Activated CD4-positive, alpha-beta T cell treated with anti-CD3 and anti-CD28 coated beads, Interleukin-2, amount 50 U/mL, for 4 hours (primary cell): ENCODE measurements at places on chromosomes 12 and 14.

- no peak for DNase-seq
These were observed 89.3 kb upstream of the MED13L start for GRCh38 chr12:116366824-116367223.

DNA sequence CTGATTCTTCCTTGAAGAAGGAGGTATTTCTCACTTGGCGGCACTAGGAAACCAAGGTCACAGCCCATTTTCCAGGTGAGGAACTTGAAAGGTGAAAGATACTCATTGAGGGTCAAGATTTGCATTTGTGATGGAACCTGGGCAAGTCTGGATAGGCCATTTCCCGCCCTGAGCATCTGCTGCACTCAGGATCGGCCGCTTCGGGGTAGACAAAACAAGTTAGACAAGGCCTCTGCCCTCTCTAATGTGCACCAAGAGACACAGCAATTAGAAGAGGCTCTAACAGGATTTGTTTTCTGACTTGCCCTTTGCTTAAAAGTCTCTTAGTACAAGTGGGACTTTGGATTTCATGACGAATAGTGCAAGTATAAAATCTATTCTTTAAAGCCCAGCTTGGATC, 167.2 kb downstream of the KTN1 start:
- DNase-seq: no peak

DNA sequence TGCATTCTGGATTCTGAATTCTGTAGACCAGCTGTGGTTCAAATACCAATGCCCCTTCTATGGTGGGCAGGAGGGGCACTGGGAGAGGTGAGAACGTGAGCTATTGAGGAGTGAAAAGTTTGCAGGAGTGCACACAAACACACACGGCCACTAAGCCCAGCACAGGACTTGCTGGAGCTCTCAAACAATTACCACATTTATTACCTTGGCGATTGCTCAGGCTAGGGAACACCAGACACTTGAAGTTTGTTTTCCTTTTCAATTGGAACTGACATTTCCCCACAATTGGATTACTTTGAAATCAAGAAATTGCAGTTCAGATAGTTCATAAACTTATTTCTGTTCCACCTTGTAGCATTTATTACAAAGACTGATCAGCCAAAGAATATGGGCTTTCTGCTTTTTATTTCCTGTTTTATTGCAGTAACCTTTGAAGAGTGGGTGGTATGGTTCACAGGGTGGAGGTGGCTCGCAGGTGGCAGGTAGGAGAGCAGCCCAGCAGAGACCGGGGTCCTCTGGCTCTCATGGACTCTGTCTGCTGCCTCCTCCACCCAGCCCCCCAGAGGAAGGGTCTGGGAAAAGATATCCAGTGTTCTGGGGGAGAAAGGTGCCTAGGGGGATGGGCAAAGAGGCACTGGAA, 429.8 kb upstream of the CCDC196 start:
- no peak for DNase-seq

GRCh38 chr12:120835657-120836056, 68.5 kb downstream of the SPPL3 start:
- no peak for DNase-seq

- DNase-seq: no peak
These were observed 292.3 kb downstream of the FLRT2 start for GRCh38 chr14:85822236-85822635.

DNA sequence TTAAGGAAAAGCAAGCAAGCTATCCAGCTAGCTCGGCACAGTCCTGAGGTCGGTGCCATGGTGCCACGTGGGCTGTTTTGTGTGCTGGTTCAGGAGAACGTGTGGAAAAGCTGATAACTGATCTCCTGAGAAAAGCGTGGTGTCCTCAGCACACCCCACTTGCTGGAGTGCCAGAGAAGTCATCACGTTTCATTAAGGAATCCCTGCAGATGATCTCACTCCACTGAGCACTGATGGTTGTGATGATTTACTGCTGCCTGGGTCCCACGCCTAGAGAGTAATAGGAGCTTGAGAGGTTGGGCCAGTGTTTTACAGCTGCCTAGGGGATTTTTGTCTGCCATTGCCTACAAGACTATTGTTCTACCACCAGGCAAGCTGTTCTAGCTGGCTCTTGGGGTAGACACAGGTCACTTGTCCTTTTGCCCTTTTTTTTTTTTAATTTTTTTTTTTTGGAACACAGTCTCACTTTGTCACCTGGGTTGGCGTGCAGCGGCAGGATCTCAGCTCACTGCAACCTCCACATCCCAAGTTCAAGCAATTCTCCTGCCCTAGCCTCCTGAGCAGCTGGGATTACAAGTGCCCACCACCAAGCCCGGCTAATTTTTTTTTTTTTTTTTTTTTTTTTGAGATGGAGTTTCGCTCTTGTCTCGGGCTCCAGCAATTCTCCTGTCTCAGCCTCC, 42.3 kb upstream of the EVL start:
- DNase-seq: no peak

GRCh38 chr14:100031506-100032281, 33.5 kb upstream of the EVL start:
- no peak for DNase-seq

- DNase-seq: no peak
These were observed 21.8 kb downstream of the PLEKHG3 start for GRCh38 chr14:64725879-64726584.
